ENCODE measurements at places on chromosomes 16 and 17. TPM values are rescaled to one million over a fixed set of nuclear protein-coding genes. Genes with fewer than 3 reads are reported as not detected.

DNA sequence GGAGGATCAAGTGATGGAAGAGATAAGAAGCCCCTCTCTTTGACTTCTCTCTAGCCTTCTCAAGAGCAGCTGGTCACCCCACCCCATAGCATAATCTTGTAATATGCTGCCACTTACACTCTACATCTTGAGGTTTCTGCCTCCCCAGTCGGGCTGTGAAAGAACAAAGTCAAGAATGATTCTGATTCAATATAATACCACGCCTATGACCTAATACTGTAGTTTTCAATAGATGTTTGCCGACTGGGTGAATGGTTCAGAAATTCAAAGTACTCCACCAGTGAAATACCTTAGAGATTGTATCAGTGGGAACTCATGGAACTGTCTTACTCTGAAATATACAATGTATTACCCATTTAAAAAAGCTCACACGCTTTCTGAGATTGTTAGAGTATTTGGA is 93.0 kb upstream of the ZFHX3 start:
- no peaks in the 10 kb centered on the region for H3K36me3 ChIP-seq
- H3K4me3 ChIP-seq: no peak overlapping the region
- H3K27ac ChIP-seq: no peak overlapping the region
- H3K27me3 ChIP-seq: no peaks in the 10 kb centered on the region
- H3K4me1 ChIP-seq: peaks cover 19% of the 10 kb centered on the region

The HOXB1 gene
- total RNA-seq: 0.41 TPM

GRCh38 chr17:48723423-48724250 is 652 bp downstream of the PRAC2 start:
- H3K36me3 ChIP-seq: no peaks in the 10 kb centered on the region
- peak overlapping the region; percentile 70 for H3K4me3 ChIP-seq
- peaks cover 100% of the 10 kb centered on the region for H3K27me3 ChIP-seq
- DNase-seq: peak; percentile 76

The KRTAP4-1 gene
- not detected for total RNA-seq

The TSNAXIP1 gene
- 0.41 TPM for total RNA-seq

DNA sequence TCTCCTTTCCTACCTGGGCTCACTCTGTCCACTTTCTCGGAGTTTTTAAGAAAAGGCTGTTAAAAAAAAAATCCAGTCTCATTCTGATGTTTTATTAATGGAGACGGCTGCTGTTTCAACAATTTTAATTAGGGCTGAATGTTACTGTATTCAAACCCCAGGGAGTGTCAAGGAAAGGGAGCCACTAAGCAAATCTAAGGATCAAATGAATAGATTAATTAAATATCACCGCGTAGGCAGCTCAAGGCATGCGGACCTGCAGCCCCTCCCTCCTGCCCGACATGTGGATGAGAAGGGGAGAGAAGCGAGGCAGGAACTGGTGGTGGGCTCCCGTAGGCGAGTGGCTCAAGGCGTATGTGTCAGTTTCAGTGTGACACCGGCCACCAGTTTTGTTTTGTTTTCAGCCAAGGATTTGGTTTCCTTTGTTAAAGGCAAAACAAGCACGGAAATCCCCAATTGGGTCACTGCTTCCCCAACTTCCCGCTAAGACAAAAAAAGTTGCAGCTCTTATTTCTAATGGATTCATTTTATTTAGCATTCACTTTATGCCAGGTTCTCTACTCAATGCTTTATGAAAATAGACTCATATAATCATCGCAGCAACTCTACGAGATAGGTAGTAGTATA is 110.6 kb downstream of the GP2 start:
- no peak overlapping the region for H3K4me3 ChIP-seq
- peaks cover 6% of the 10 kb centered on the region for H3K4me1 ChIP-seq
- no peaks in the 10 kb centered on the region for H3K36me3 ChIP-seq
- no peak overlapping the region for H3K27ac ChIP-seq

The HOXB5 gene
- total RNA-seq: not detected

DNA sequence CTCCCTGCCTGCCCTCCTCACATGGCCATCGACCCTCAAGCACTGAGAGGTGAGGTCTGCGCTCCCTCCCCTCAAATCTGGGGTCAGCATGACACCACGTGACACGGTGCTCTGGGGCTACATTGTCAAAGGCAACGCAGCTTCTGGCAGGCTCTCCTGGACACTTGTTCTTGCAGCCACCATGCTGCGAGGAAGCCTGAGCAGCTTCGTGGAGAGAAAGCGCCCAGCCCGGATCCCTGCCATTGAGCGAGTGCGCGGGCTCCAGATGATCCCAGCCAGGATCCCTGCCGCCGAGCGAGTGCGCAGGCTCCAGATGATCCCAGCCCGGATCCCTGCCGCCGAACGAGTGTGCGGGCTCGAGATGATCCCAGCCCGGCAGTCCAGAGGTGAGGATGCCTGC is 70.9 kb upstream of the METRNL start:
- peaks cover 13% of the 10 kb centered on the region for H3K4me1 ChIP-seq
- no peak overlapping the region for H3K27ac ChIP-seq
- H3K4me3 ChIP-seq: no peak overlapping the region
- H3K27me3 ChIP-seq: no peaks in the 10 kb centered on the region
- no peak for DNase-seq
- H3K36me3 ChIP-seq: peaks cover 10% of the 10 kb centered on the region

- no peak overlapping the region for H3K27ac ChIP-seq
- H3K4me3 ChIP-seq: no peak overlapping the region
- no peaks in the 10 kb centered on the region for H3K36me3 ChIP-seq
- H3K27me3 ChIP-seq: no peaks in the 10 kb centered on the region
- H3K4me1 ChIP-seq: no peaks in the 10 kb centered on the region
Observed at GRCh38 chr17:3276126-3276525, 22.0 kb downstream of the OR3A1 start.

- no peaks in the 10 kb centered on the region for H3K27me3 ChIP-seq
- H3K4me1 ChIP-seq: peaks cover 3% of the 10 kb centered on the region
- H3K36me3 ChIP-seq: 0 out of 2 replicates have a peak, but pooled peaks cover 2% of the 10 kb centered on the region
- DNase-seq: no peak
- no peak overlapping the region for H3K27ac ChIP-seq
Observed at GRCh38 chr16:89847940-89848297, 19.6 kb downstream of the SPIRE2 start.

- peak overlapping the region; percentile 19 for H3K27ac ChIP-seq
- no peaks in the 10 kb centered on the region for H3K36me3 ChIP-seq
- peaks cover 7% of the 10 kb centered on the region for H3K27me3 ChIP-seq
- no peak for DNase-seq
Observed at GRCh38 chr16:57640185-57640584, 11.8 kb downstream of the ADGRG1 start.
